ENCODE measurements at places on chromosomes 2 and 18. TPM values are rescaled to one million over a fixed set of nuclear protein-coding genes. Genes with fewer than 3 reads are reported as not detected.

ALK gene
- total RNA-seq = not detected

DSG1 gene
- total RNA-seq = 0.64 TPM

RPS27A gene
- total RNA-seq = 1,648 TPM

DNAH6 gene
- under 0.01 TPM for total RNA-seq

TUBA4B gene
- total RNA-seq = not detected

HOXD10 gene
- total RNA-seq = not detected

GKN2 gene
- total RNA-seq = not detected

CHMP1B gene
- 140 TPM for total RNA-seq

FAM110C gene
- total RNA-seq = 9.2 TPM

ORC4 gene
- 32.0 TPM for total RNA-seq

RIT2 gene
- not detected for total RNA-seq

GCKR gene
- total RNA-seq = not detected

SAG gene
- total RNA-seq = not detected

DPYSL5 gene
- total RNA-seq = not detected

GTF2A1L gene
- not detected for total RNA-seq

UBXN2A gene
- total RNA-seq = 11.6 TPM

MEIS1 gene
- total RNA-seq = 27.7 TPM

ZNF516 gene
- total RNA-seq = 20.9 TPM

USP34 gene
- total RNA-seq = 83.2 TPM

AGAP1 gene
- total RNA-seq = 17.9 TPM

ATG16L1 gene
- total RNA-seq = 36.6 TPM

SLC9A4 gene
- 0.13 TPM for total RNA-seq

PLGLB2 gene
- not detected for total RNA-seq

SERPINB10 gene
- 0.79 TPM for total RNA-seq

COL3A1 gene
- total RNA-seq = 43.4 TPM

LRRC30 gene
- not detected for total RNA-seq

LRP1B gene
- total RNA-seq = under 0.01 TPM

PRSS56 gene
- not detected for total RNA-seq

ANKRD30BL gene
- not detected for total RNA-seq

CXCR1 gene
- total RNA-seq = not detected

KATNAL2 gene
- under 0.01 TPM for total RNA-seq

KIF5C gene
- total RNA-seq = not detected

IL36A gene
- 6.3 TPM for total RNA-seq

TMEM247 gene
- total RNA-seq = not detected

LIMS4 gene
- total RNA-seq = not detected

CNTNAP5 gene
- total RNA-seq = not detected

TMEM237 gene
- total RNA-seq = 20.2 TPM

PUM2 gene
- total RNA-seq = 43.7 TPM

TMEM214 gene
- 15.8 TPM for total RNA-seq

GREB1 gene
- total RNA-seq = under 0.01 TPM

ACVR1C gene
- 0.26 TPM for total RNA-seq

GALNT13 gene
- total RNA-seq = 1.3 TPM

ETAA1 gene
- 16.8 TPM for total RNA-seq

GPR45 gene
- not detected for total RNA-seq

LRRTM4 gene
- total RNA-seq = not detected

NR4A2 gene
- total RNA-seq = 0.26 TPM

VIL1 gene
- not detected for total RNA-seq

CCDC195 gene
- not detected for total RNA-seq

CHRNA1 gene
- total RNA-seq = not detected

PRKD3 gene
- total RNA-seq = 22.5 TPM

DRC1 gene
- not detected for total RNA-seq

FBXO15 gene
- total RNA-seq = 0.13 TPM

RAB27B gene
- total RNA-seq = 65.5 TPM

MYO7B gene
- total RNA-seq = not detected

BCL11A gene
- total RNA-seq = 3.6 TPM

MC5R gene
- not detected for total RNA-seq

IMPA2 gene
- total RNA-seq = 91.1 TPM

OTX1 gene
- total RNA-seq = 1.5 TPM

ANKRD53 gene
- total RNA-seq = not detected

CSRNP3 gene
- 0.26 TPM for total RNA-seq

All from bronchial epithelial cell (primary cell).